ENCODE measurements at places on chromosomes 11 and 22.
A peak's percentile ranks its signal among the peaks of the same experiment; 100 is the strongest.

DNA sequence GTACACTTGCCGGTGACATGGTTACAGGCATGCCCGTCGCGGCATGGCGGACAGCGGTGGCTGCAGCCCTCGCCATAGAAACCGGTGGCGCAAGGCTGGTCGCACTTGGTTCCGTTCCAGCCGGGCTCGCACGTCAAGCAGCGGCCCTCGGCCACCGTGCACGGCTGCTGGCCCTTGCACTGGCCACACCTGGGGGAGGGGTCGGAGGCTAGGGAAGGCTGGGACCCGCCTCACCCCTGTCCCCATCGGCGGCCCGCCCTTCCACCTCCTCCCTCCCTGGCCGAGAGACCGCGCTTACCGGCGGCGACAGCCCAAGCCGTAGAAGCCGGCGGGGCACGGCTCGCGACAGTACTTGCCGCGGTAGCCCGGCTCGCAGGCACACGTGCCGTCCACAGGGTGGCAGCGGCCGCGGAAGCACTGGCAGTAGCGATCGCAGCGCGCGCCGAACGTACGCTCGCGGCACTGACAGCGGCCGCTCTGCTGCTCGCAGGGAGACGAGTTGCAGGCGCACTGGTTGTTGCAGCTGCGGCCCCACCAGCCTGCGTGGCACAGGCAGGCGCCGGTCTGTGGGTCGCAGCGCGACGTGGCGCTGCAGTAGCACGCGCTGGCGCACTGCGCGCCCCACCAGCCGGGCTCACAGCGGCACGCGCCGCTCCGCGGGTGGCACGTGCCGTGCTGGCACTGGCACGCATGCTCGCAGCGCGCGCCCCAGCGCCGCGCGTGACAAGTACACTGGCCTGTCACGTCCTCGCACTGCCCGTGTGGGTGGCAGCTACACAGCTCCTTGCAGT is 6.7 kb downstream of the SCARF2 start:
- DNase-seq = no peak

GRCh38 chr11:76314741-76315090 is 66.2 kb downstream of the THAP12 start:
- DNase-seq = no peak

DNA sequence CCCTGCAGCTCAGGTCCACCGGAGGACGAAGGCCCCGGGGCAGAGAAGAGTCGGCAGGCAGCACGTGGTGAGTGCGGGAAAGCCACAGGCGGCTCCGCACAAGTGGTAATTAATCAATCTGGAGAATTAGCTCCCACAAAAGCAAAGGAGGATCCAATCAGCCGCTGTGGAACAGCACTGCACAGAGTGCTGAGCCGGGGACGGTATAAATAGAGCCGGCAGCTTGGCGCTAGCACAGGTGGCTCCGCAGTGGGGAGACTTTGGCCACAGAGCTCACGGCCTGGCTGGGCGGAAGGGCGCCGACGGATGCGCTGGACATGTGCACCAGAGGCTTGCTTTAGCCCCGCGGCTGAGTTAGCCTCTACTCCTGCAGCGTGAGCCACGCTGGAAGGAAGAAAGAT is 48.9 kb downstream of the IGSF9B start:
- no peak for DNase-seq

GRCh38 chr11:118610225-118610772 is 2.9 kb downstream of the PHLDB1 start:
- DNase-seq = no peak

DNA sequence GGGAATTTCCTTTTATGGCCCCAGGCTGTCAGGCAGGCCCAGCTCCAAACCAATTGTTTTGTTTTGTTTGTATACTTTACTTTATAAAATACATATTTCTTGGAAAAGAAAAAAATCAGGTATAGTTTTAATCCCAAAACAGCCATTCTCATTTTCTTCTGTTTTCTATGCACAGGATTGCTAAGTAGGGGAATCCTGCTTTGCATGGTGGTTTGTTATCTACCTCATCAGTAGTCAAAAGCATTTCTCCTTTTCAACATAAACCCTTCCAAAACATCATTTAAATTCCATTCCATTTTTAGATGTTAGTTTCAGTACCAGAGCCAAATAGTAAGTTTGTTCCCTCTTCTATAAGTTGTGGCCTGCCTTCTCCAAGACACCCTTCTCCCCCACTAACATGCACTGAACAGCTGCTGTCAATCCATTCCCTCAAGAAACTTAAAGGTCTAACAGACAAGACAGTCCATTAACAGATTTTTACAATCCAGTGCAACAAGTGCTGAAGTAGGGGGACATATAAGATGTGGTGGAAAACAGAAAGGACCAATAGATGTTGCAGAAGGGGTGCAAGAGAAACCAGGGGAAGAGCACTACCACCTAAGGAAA is 3.7 kb downstream of the ILK start:
- no peak for DNase-seq

GRCh38 chr11:14587258-14587657 is 56.3 kb upstream of the PDE3B start:
- no peak for DNase-seq

- no peak for DNase-seq
These were observed 114.4 kb downstream of the PTPRJ start for GRCh38 chr11:48094643-48095339.

- peak; percentile 88 for DNase-seq
These were observed 66.5 kb downstream of the ARHGAP42 start for GRCh38 chr11:100753571-100753970.

- no peak for DNase-seq
These were observed 72.3 kb downstream of the PPP6R3 start for GRCh38 chr11:68532727-68533369.

DNA sequence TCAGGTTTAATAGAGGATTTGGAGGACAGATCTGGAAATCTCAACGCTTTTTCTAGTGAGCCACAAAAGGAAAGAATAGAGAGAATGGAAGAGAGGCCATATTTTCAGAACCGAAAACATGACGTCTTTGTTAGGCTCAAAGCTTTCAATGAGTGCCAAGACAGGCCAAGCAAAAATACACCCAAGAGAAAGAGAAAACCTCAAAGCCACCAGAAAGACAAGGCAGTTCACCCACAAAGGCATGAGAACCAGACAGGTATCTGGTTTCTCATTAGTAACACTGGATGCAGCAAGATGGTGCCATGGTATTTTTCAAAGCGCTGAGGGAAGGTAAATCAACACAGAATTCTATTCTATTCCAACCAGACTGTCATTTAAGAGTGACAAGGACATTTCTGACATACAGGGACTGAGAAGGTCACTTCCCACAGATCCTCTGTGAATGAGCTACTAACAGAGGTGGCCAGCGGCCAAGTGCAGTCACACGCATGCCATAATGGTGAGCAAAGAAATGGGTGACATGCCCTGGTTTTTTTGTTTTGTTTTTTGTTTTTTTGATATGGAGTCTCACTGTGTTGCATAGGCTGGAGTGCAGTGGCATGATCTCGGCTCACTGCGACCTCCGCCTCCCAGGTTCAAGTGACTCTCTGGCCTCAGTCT is 41.9 kb downstream of the TOLLIP start:
- DNase-seq = no peak

- DNase-seq = no peak
These were observed 62.2 kb upstream of the KCNQ1OT1 start for GRCh38 chr11:2762031-2762380.

GRCh38 chr11:134139873-134140331 is 71.0 kb downstream of the JAM3 start:
- peak; percentile 79 for DNase-seq

GRCh38 chr11:44766972-44767278 is 40.2 kb downstream of the TSPAN18 start:
- no peak for DNase-seq

DNA sequence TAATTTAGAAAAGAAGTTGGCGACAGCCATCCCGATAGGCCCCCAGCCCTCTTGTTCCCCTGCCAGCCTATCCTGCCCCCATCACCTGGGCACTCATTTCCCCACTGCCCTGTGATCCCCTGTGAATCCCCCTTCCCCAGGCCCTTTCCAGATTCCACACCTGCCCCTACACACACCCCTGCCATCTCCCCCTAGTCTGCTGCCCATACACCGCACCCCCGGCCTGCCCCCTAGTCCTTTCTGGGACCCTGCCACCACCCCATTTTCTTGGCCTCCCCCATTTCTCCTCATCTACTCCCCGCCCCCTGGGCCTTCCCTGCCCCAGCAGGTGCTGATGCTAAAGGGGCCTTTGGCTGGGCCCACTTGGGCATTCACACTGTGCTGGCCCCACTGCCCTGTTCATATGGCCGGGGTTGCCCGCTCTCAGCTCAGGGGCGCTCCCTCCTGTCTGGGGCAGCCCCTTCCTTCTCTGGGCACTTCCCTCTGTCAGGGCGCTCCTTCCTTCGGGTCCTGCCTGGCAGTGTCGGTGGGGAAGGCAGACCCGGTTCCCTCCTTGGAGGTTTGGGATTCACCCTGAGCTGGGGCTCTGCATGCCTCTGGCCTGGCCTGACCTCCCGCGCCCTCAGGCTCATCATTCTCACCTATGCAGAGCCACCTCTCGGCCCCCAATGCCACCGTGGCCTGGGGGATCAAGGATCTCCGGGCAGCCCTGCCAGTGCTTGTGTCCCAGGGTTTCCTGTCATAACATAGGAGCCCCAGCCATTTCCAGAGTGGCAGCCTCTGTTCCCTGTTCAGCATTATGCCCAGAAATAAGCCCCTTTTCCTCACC is 108.2 kb downstream of the BCR start:
- no peak for DNase-seq
